ENCODE measurements at places on chromosomes 7 and 10.

- DNase-seq = no peak
These were observed 15.8 kb upstream of the LYZL2 start for GRCh38 chr10:30645340-30645827.

- no peak for DNase-seq
These were observed 387.5 kb downstream of the RPS24 start for GRCh38 chr10:78420946-78421735.

DNA sequence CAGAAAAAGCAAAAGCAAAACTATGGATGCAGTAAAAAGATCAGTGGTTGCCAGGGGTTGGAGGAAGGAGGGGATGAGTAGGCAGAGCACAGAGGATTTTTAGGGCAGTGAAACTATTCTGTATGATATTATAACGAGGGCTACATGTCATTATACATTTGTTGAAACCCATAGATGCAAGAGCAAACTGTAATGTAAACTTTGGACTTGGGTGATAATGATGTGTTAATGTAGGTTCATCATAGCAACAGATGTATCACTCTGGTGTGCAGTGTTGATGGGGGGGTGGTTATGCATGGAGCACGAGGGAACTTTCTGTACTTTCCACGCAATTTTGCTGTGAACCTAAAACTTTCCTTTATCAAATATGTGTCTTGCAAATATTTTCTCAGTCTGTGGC, 23.2 kb downstream of the SLK start:
- DNase-seq = no peak

GRCh38 chr7:50656141-50656895, 91.1 kb upstream of the DDC start:
- DNase-seq = peak; percentile 35

DNA sequence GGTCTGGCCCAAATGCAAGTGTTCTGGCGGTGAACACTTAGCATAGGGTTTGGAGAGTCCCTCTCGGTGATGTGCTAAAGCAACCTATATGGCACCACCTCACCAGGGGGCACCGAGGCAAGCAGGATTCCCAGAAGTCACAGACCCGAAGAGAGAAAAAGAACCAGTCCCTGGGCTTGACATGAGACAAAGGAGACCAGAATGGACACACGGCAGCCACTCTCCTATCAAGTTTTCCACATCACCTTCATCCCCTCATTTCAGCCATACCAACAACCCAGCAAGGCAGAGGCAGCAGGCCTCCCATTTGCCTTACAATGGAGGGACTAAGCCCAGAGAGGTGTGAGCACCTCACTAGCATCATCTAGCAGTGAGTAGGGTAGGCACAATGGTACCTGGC, 19.7 kb downstream of the GPRIN2 start:
- DNase-seq = no peak

- DNase-seq = no peak
These were observed 1.6 kb downstream of the FAM171A1 start for GRCh38 chr10:15369256-15370211.

GRCh38 chr7:104371216-104371979, 43.0 kb downstream of the LHFPL3 start:
- DNase-seq = no peak

- no peak for DNase-seq
These were observed 9.0 kb downstream of the MRPL43 start for GRCh38 chr10:100978121-100978900.

GRCh38 chr7:37732888-37733287, 49.3 kb downstream of the GPR141 start:
- no peak for DNase-seq

- peak; percentile 74 for DNase-seq
These were observed 33.1 kb downstream of the PPIF start for GRCh38 chr10:79380125-79380945.

- DNase-seq = no peak
These were observed 4.3 kb upstream of the CXCL12 start for GRCh38 chr10:44389150-44389549.

DNA sequence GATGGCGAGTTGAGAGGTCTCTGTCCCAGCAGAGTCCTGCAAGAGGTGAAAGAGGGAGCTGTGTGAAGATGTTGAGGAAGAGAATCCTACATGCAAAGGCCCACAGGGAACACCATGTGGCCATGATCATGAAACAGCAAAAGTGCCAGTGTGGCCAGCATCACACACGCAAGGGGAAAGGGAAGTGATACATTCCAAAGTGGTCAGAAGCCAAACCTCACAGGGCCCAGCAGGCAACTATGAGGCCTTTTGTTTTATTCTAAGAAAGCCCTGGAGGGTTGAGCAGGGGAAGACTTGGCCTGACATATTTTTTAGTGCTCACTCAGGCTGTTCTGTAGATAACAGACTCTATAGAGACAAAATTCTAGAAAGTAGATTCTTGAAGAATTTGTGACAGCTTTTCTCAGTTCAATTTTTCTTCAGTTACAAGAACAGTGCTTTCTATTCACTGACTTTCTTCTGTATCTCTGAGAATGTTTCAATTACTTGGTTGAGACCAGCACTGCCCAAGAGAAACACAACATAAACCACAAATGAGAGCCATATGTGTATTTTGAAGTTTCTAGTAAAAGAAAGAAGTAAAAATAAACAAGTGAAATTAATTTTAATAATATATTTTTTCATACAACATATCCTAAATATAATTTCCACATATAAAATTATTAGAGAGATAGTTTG, 82.3 kb downstream of the HTR7 start:
- DNase-seq = no peak

Data from A172 (cell line).